ENCODE measurements at places on chromosomes 2 and 18.

DNA sequence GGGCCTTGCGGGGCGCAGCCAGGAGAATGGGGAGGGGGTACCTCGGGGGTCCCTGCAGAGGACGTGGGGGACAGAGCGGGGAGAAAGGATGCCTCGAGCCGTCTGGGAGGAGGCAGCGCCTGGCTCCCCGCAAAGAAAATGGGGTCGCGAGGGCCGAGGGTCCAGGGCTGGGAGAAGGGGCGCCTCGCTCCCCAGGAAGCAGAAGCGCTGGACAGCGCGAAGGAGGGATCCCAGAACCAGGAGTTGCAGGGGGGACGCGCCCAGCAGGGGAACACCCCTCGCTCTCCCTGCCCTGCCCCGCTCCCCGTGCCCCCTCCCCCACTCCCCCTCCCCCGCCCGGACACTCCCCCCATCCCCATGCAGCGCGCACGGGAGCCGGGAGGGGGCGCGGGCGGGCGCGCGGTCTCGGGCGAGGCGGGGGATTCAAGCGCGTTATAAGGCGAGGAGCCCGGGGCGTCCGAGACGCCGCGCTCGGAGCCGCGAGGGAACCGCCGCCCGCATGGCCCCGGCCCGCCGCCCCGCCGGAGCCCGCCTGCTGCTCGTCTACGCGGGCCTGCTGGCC, at the start of gene ERFE:
TSS of gene ERFE (plus strand) at position 462 of the 562 bp plus-strand sequence. CDS start at position 500, 38 bp downstream.
- DNase-seq = peak; percentile 21

GRCh38 chr18:38933910-38934510, 1368.4 kb upstream of the CELF4 start:
- no peak for DNase-seq

DNA sequence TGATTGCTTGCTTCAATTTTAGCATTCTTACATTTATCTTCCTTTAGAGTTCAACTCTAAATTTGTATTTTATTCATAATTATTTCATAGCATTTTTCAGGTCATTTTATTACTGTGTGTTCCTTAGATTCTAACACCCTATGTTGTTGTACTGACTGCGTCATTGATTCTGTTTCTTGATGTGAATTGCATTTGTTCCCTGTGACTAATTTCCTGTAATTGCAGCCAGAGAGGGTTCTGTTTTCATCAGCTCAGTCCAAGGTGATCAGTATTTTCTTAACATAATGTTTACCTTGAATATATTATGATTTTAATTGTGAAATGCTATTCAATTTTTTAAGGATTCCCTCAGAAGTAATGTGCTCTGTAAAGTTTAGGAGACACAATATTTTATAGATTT, 970.2 kb upstream of the PIK3C3 start:
- no peak for DNase-seq

DNA sequence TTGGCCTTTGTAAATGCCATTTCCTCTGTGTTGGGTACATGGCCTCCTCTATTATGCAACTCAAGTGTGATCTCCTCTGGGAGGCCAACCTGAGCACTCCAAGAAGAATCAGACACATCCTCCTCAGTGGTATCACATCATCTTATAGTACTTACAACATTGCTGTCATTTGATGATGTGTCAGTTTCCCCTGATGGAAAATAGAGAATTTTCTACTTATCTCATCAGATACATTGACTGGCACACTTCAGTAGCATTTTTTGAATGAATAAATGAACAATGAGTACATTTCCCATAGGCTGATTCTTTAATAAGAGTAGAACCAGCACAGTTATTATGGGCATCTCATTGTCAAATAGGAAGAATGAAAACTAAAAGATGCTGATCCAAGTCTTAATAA, 86.6 kb upstream of the NXPH2 start:
- DNase-seq = no peak

DNA sequence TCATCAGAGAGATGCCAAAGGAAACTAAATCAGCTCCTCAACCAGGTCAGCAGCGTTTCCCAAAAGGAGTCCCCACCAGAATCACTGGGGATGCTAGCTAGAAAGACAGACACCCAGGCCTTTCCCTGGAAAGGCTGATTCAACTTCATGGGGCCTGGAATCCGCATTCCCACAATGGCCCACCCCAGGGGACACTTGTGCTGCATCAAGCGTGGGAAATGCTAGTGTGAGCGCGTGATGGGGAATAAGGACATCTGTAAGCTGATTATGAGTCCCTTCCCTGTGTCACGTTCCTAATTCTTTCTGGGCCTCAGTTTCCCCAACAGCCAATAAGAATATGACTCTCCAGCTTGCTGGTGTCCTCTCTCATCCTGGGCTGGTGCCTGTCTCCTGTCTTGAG, 2.2 kb upstream of the WNT10A start:
- no peak for DNase-seq

- no peak for DNase-seq
These were observed 7.3 kb downstream of the GREB1 start for GRCh38 chr2:11540996-11541692.
